ENCODE measurements at places on chromosomes 2 and 18.

DNA sequence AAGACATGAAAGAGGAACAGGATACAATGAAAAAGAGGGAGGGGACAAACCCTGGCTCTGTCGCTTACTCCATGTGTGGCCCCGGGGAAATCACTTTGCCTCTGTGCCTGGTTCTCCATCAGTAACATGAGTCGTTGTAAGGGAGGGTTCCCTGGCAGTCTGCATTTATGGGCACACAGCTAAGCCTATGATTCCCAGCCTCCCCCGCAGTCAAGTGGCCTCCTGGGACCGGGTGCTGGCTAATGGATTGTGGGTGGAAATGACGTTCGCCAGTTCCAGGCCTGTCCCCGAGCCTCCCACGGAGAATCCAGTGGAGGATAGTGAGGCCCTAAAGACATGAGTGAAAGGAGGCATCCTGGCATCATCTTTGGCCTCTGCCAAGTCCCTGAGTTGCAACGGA is 42.7 kb downstream of the SFXN5 start:
- DNase-seq = peak; percentile 74

GRCh38 chr2:181456660-181457120 is 496 bp upstream of the ITGA4 start:
- DNase-seq = peak; percentile 33

GRCh38 chr2:196205011-196205766 is 33.8 kb upstream of the STK17B start:
- peak; percentile 8 for DNase-seq

- DNase-seq = no peak
These were observed 144.7 kb downstream of the OTX1 start for GRCh38 chr2:63195310-63195709.

GRCh38 chr2:109397893-109398292 is 215.9 kb downstream of the SEPTIN10 start:
- no peak for DNase-seq

- DNase-seq = no peak
These were observed 221.6 kb downstream of the NR4A2 start for GRCh38 chr2:156110890-156111289.

Data from fibroblast of mammary gland (primary cell).